ENCODE measurements at places on chromosomes 2 and 18.
A peak's percentile ranks its signal among the peaks of the same experiment; 100 is the strongest.

DNA sequence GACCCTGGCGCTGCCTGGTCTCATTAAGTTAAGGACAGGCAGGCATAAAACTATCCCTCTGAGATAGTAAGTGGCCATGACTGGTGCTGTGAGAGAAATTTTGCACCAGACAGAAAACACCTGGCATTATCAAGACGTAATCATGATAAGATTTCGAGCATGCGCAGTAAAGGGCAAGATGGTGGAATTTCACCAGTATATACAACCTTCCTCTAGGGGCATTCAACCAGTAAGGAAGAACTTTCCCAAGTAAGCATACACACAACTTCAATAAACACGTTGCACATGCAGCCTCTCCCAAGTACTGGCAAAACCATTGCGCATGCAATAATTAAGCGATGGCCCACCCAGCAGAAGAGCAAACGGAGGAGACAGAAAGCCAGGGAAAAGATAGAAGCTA, 1376.4 kb upstream of the CRIM1 start:
- no peak for DNase-seq

DNA sequence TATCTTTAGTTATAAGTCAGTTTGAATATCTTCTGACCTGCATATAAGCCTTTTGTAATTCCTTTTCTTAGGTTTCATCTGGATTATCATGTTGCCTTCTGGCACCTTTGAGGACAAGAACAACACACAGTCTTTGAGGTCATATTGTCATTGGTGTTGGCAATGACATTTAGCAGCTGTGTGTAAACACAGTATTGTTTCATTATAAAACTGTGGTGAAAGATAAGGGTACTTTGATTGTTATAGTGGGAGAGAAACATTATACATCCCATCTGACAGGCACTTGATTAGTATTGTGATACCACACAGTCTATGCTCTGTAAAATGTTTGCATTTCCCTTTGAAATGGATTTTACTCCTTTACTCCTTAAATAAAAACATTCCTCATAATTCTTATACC, 313.5 kb downstream of the RPRM start:
- DNase-seq, result no peak

GRCh38 chr2:62409442-62409841, 96.6 kb downstream of the TMEM17 start:
- no peak for DNase-seq

GRCh38 chr2:17606851-17607250, 66.4 kb downstream of the VSNL1 start:
- no peak for DNase-seq

- no peak for DNase-seq
Observed at GRCh38 chr2:37753758-37754157, 82.3 kb upstream of the CDC42EP3 start.

DNA sequence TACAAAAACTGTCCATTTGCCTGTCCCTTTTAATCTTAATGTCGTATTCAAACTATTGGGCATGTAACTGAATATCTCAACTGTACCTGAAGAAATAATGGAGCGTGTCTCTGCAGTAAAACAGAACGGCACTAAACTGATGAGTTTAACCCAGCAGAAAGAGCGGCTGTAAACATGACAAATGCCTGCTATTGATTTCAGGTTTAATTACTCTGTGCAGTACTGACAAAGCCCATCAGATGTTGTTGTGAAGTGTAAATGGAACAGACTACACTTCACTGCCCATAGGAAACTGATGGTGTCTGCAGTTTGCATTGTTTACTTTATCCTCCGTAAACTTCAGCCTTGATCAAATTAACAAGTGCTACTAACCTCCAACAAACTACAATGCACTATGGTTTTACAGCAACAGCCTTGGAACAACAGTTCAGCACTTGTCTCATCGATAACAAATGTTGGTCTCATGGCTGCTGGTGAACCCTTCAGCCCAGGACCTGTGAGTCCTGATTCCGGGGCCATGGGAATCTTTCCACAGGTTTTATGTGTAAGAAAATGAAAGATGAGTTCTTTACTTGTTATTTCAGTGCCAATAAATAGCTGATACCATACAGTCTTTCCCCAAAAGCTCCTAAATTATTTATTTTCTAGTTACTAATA, 316.5 kb downstream of the CCDC178 start:
- no peak for DNase-seq

GRCh38 chr2:171158790-171159371, 1.8 kb downstream of the TLK1 start:
- DNase-seq, result peak; percentile 31

- no peak for DNase-seq
Observed at GRCh38 chr18:69980982-69981804, 33.5 kb upstream of the CD226 start.

DNA sequence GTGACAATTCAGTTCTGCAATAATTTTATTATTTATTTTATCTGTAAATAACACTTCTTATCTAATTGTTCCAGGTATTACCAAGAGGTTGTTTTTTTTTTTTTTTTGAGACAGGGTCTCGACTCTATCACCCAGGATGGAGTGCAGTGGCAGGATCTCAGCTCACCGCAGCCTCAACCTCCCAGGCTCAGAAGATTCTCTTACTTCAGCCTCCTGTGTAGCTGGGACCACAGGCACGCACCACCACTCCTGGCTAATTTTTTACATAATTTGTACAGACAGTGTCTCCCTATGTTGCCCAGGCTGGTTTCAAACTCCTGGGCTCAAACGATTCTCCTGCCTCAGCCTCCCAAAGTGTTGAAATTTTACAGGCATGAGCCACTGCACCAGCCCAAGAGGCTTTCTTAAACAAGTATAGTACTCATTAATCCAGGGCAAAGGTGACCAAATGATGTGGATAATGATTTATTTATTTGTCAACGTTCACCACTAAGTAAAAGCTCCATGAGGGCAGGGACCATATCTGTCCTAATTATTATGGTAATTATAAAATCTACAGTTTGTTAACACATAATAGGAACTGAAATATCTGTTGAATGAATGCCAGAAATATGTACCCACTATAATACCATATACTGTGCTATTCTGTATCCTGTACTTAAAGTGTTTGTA, 12.0 kb downstream of the STK17B start:
- no peak for DNase-seq

DNA sequence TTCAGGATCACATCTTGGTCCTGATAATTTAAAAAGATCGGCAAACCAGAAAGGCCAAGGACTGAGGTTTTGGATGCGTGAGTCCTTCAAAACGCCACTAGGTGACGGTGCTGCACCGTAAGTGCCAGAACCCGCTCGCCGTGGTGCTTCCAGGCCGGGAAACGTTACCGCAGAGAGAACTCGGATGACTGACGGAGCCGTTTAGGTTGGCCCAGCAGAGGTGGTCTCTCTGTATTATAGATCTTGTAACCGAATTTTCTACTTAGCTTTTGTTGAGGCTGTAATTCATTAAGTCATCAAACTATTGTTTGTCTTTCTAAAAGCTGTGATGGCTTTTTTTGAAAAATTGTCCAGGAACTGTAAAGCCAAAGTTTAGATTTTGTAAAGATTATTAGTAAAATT, 39.8 kb upstream of the ADCYAP1 start:
- peak; percentile 68 for DNase-seq

GRCh38 chr18:61948281-61948741, 55.5 kb upstream of the RNF152 start:
- DNase-seq, result no peak

GRCh38 chr18:51751901-51752300, 554.4 kb upstream of the MEX3C start:
- DNase-seq, result no peak

- DNase-seq, result no peak
Observed at GRCh38 chr18:9177031-9177430, 40.5 kb downstream of the ANKRD12 start.

- DNase-seq, result no peak
Observed at GRCh38 chr2:135740206-135740605, 1.4 kb upstream of the UBXN4 start.

DNA sequence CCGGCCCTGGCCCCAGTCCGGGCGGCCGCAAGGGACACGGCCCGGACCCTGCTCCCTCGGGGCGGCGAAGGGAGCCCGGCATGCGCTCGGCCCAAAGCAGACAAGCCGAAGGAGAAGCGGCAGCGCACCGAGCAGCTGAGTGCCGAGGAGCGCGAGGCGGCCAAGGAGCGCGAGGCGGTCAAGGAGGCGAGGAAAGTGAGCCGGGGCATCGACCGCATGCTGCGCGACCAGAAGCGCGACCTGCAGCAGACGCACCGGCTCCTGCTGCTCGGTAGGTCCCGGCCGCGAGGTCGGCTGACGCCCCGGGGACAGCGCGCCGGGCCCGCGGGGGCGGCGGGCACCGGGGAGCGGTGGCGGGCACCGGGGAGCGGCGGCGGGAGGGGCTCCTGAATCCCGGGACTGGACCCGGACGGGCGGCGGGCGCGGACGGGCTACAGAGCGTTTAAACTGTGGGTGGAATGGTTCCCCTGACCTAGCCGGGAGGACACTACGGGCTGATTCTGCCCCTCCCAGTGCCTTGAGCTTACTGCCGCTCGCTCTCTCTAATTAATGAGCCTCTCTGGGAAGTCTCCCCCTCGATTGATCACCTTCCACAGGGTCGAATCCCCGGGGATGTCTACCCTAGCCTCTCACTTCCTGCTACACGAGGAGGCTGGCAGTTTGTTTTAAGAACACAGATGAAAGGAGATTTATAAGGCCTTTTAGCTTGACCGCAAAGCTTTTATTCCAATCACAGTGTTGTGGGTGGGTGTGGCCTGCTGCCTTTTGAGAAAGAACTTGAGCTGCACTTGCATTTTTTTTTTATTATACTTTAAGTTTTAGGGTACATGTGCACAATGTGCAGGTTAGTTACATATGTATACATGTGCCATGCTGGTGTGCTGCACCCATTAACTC, 853 bp downstream of the GNAL start:
- DNase-seq, result no peak

- DNase-seq, result no peak
Observed at GRCh38 chr2:105756435-105756834, 11.7 kb downstream of the NCK2 start.

GRCh38 chr18:43830303-43830702, 553.0 kb upstream of the SYT4 start:
- no peak for DNase-seq

GRCh38 chr2:26621469-26622199, 19.5 kb downstream of the CIB4 start:
- DNase-seq, result no peak

- DNase-seq, result no peak
Observed at GRCh38 chr2:3586220-3586619, 8.7 kb upstream of the COLEC11 start.

GRCh38 chr2:129957891-129958290, 21.6 kb upstream of the RAB6C start:
- no peak for DNase-seq

DNA sequence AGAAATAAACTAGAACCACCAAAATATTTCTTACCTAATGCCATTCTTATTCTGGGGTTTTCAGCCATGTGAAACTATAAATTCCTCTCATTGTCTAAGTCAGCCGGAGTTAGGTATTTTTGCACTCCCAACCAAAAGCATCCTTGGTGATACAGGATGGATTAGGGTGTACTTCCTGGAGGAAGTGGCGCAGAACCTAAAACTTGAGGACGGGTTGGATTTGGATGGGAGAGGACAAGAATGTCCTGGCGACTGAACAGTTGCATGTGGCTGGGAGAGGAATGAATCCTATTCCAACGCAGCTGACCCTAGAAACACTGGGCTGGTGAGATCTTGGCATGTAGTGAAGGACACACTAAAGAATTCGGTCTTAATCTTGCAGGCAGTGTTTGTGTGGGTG, 58.5 kb downstream of the E2F6 start:
- no peak for DNase-seq

DNA sequence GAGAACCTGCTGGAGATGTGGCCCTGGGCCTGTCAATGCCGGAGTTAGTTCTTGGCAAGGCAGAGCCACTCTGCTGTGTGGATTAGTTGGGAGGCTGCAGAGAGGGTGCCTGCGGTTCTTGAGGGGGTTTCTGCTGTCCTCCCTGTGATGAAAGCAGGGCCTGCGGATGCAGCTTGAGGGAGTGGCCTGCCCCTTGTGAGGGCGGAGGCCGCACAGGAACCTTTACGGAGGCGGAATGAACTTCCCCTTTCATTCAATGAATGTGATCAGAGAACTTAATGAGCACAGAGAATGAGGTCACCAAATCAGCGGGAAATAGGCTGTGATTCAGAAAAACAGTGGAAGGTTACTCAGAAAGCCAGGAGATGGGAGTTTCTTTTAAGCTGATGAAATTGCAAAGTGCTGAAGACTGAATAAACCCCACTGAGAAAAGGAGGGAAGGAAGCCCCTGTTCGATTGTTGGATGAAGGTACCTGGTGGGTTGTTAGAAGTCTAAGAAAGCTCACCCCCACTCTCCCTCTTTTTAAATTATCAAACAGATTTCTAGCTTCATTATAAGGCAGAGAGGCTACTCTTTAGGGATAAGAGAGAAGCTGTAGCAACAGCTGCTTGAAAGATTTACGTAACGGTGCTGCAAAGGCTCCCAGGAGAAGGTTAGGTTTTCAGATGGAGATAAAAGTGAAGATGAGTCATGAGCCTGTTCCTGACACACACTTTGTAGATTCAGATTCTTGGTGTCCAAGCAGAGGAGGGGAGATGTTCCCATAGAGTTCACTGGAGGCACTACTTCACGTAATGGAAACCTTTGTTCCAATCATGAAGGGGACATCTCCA, 47.4 kb downstream of the VWA3B start:
- DNase-seq, result no peak

DNA sequence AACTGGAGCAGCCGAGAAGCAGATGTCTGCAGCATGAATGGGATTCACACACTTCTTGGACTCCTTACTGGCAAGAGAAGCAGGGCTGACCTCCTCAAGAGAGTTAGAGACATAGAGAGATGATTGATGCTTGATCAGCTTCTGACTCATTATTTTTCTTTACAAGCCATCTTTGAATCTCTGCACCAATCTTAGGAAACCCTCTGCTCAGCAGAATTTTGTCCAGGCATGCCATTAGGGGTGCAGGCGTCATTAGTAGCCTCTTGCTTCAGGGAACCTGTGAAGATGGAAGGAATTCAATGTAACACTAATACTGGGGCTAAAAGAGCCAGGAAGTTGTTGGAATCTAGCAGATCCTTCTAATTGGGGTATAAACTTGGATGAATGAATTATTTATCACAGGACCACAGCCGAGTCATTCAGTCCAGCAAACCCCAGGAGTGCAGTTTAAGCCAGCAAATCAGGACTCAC, 151.8 kb downstream of the MGAT5 start:
- DNase-seq, result no peak

GRCh38 chr2:197993830-197994229, 189.4 kb downstream of the PLCL1 start:
- DNase-seq, result peak; percentile 18

- DNase-seq, result no peak
Observed at GRCh38 chr2:240987588-240987987, 10.8 kb upstream of the SNED1 start.

All from NCI-H460 (cell line).